ENCODE measurements at places on chromosomes 16 and 17.
A peak's percentile ranks its signal among the peaks of the same experiment; 100 is the strongest.

- no peak for DNase-seq
Observed at GRCh38 chr17:62996221-62996620, 30.2 kb downstream of the TANC2 start.

DNA sequence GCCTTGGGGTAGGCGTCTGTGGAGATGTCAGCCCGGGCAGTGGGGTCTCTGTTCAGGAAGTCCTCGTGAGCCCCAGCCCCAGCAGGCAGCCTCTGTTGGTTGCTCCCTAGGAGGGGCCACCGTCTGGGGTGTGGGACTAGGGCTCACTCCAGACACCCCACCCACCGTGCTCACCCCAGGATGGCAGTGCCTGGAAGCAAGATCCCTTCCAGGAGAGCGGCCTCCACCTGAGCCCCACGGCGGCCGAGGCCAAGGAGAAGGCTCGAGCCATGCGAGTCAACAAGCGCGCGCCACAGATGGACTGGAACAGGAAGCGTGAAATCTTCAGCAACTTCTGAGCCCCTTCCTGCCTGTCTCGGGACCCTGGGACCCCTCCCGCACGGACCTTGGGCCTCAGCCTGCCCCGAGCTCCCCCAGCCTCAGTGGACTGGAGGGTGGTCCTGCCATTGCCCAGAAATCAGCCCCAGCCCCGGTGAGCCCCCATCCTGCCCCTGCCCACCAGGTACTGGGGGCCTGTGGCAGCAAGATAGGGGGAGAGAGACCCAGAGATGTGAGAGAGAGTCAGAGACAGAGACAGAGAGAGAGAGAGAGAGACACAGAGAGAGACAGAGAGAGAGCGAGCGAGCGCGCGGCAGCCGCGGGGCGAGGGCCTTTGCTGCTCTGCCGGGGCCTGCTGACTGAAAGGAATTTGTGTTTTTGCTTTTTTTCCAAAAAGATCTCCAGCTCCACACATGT is 9.8 kb downstream of the NTHL1 start:
- no peak for DNase-seq

- peak; percentile 53 for DNase-seq
Observed at GRCh38 chr16:75263963-75264445, 12.6 kb upstream of the BCAR1 start.

GRCh38 chr17:58432806-58433573 is 15.7 kb upstream of the RNF43 start:
- no peak for DNase-seq

GRCh38 chr17:8875957-8876356 is 8.5 kb upstream of the PIK3R6 start:
- DNase-seq: no peak

GRCh38 chr16:14284930-14285512 is 213.9 kb downstream of the MRTFB start:
- DNase-seq: peak; percentile 78

- DNase-seq: peak; percentile 42
Observed at GRCh38 chr17:45225964-45226530, 4.4 kb downstream of the FMNL1 start.

DNA sequence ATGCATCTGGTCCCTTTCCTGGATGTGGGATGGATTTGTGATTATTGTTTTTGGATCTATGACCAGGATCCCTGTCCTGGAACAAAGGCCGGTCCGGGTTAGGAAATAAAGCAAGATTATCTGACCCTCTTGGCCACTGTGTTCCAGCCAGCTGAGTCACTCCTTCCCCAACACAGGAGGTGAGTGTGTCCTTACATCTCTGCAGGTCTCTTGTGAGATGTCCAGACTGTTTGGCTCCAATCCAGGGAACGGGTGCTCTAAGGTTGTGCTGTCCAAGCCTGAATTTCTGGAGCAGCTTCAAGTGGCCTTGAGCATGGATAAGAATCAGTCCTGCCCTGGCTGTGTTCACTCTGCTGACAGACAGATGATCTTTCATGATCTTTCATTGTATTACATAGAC is 136.5 kb upstream of the CCL2 start:
- no peak for DNase-seq

DNA sequence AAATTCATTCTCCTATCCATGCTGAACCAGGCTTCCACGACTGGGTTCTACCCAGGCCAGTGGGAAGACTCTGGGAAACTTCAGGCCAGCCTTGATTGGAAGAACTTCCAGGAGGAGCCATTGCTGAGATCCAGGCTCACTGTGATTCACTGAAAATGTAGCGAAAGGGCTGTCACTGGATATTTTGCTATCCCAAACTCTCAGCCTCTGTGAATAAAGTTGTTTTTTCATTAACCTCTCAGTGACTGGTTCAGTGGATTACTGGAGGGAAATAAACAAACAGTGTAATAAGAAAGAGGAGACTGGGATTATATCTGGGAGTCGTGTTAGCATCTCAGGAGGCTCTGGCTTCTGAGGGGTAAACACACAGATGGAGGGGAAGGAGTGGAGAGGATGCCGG is 3.1 kb downstream of the FOXL1 start:
- DNase-seq: no peak

GRCh38 chr17:15180121-15180561 is 85.0 kb downstream of the PMP22 start:
- no peak for DNase-seq
